NCI-H1436 (cell line): ENCODE measurements at places on chromosomes 13 and 19.
A peak's percentile ranks its signal among the peaks of the same experiment; 100 is the strongest.

- DNase-seq: no peak
Observed at GRCh38 chr13:49113526-49114286, 106.4 kb upstream of the MLNR start.

DNA sequence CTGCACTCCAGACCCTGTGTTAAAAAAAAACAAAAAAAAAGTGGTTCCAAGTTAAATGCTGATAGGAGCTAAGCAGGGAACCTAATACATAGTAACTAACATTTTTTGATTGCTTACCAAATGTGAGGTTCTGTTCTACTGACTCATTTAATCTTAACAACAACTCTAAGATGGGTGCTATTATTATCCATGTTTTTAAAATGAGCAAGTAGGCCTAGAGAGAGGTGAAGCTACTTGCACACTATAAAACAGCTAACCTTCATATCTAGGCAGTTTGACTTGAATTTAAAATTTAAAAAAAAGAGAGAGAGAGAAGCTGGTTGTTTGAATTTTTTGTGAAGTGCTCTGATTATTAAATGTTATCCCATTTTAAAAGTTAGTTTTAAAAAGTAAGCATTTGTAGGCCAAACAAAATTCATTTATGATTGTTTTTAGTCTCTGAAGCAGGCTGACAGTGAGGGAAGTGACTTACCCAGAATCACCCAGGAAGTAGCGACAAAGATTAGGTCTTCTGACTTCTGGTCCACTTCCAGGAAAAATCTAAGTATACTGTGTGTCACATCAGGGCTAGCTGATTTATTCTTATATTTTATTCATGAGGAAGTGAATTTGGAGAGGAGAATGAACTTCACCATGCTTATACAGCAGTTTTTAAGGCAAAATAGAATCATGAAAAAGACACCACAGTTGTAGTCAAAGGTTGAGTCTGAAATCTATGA is 2.4 kb downstream of the SIGLECL1 start:
- no peak for DNase-seq

GRCh38 chr13:99352351-99353245 is 45.4 kb upstream of the GPR183 start:
- DNase-seq: no peak

DNA sequence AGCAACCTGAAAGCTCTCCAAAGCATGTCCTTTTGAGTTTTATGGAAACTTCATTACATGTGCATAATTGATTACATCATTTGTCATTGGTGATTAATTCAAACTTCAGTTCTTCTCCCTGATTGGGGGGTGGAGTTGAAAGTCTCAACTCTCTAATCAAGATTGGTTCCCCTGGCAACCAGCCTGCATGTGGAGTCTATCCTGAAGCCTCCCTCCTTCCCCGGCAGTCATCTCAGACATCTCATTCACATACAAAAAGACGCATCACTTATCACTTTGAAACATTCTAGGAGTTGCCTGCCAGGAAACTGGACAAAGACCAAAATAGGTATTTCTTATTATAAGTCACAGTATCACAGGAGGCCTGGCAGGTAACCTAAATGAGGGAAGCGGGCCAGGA is 50.5 kb downstream of the TEX26 start:
- no peak for DNase-seq

GRCh38 chr19:14603990-14604387 is 21.1 kb downstream of the CLEC17A start:
- no peak for DNase-seq

DNA sequence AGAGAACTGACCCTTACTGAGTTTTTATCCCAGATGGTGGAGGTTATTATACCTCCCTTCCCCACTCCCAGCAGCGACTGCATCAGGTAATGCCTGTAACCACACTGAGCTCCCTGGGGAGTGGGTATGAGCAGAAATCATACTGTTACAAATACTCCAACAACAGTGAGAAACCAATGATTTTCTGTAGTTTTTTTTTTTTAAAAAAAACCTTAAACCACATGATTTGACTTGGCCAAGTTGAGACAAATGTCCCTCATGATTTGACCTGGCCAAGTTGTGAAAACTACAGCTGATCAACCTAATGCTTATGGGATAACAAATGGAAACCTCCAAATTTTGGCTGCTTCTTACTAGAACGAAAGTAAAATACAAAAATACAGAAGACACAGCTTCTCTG is 33.1 kb upstream of the SERP2 start:
- DNase-seq: no peak

GRCh38 chr13:51134763-51135365 is 23.8 kb upstream of the C13orf42 start:
- no peak for DNase-seq

- no peak for DNase-seq
Observed at GRCh38 chr13:113374511-113375175, 10.7 kb upstream of the GRTP1 start.

GRCh38 chr13:28636069-28636468 is 22.9 kb upstream of the POMP start:
- no peak for DNase-seq

- no peak for DNase-seq
Observed at GRCh38 chr13:26992951-26993719, 178.5 kb downstream of the USP12 start.

- peak; percentile 20 for DNase-seq
Observed at GRCh38 chr13:21673789-21674489, 3.1 kb downstream of the FGF9 start.

GRCh38 chr19:51772977-51773376 is 12.0 kb downstream of the FPR2 start:
- no peak for DNase-seq

DNA sequence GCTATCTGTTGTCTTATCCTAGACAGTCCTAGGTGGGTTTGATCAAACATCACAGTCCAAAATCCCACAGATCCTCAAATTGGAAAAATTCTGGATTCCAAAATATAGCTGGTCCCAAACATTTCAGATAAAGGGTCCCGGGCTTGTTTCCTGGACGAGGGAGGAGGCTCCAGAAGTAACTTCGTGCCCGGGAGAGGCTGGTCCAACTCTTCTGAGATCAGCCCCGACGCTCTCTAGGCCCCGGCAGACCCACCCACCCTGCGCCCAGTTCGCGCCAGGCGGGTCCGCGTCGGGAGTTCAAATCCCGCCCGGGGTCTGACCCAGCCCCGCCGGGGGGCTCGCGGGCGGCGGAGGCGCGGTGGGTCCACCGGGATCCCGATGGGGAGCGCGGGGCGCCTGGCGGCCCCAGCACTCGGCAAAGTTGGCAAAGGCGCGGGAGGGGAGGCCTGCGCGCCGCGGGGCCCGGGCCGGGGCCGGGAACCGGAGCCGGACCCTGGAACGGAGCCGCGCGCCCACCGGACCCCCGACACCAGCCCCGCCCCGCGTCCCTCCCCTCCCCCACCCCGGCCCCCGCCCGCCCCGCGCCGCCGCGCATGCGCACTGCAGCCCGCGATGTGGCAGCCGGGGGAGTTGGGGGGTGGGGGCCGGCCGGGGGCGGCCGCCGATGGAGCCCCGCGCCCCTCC is 513 bp downstream of the MIER2 start:
- no peak for DNase-seq

DNA sequence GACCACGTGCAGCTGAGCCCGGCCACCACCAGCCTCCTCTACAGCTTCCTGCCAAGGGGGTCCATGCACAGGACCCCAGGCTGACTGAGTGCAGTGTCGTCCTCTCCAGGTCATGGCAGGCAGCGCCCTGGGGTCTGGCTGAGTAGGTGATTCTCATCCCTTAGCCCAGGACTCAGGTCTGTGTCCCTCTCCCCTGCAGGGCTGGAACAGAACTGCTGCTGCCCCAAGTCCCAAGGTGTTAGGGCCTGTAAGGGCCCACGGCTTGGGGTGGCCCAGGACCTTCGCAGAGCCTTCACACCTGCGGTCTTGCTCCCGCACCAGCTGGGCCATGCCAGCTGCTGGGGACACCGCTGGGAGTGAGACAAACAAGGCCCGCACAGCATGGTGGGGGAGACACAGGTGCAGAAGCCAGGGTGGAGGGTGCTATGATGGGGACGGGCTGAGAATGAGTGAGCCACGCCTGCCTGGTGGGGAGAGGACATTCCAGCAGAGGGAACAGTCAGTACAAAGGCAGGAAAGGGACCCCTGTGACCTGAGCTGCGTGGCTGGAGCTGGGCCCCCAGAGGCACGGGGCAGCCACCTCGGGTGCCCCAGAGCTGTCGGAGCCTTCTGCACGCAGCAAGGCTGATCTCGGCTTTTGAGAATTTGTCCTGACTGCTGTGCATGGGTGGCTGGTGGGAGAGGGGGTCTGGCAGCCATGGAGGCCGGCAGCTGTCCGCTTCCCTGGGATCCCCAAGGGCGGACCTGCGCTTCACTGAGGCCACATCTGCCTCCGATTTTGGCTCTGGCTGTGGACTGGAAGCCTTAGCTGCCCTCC is 11.9 kb downstream of the PLEKHF1 start:
- DNase-seq: no peak

DNA sequence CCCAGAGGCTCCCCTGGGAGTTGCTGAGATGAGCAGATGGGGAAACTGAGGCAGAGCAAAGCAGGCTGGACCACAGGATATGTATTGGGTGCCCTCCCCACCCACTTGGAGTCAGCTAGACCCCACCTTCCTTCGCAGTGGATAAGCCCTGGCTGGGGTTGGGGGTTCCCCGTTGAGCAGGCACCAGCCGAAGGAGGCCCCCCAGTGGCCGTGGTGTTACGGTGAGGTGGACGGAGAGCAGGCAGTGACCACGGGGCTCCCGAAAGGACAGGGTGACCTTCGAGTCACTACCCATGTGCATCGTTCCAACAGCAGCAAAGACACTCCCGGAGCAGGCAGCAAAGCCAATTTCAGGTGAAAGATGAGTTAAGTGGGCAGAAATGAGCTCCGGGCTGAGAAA is 62.4 kb upstream of the ADGRE5 start:
- DNase-seq: no peak

DNA sequence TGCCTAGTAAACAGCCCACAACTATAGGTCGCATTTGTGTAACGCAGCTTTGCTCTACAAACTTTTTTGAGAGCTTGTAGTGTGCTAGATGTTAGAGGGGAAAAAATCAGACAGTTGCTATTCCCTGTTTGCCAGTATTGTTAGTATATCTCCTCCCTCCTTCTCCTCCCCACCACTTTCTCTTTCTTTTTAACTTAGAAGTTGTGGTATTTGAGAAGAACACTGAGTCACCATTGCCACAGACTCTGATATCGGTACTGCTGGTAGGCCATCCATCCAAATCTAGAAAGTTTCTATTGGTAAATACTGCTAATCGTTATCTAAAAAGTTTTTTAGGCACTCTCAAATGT is 666 bp downstream of the POMP start:
- DNase-seq: no peak

- peak; percentile 51 for DNase-seq
Observed at GRCh38 chr19:35977446-35978222, 17.4 kb upstream of the SDHAF1 start.

DNA sequence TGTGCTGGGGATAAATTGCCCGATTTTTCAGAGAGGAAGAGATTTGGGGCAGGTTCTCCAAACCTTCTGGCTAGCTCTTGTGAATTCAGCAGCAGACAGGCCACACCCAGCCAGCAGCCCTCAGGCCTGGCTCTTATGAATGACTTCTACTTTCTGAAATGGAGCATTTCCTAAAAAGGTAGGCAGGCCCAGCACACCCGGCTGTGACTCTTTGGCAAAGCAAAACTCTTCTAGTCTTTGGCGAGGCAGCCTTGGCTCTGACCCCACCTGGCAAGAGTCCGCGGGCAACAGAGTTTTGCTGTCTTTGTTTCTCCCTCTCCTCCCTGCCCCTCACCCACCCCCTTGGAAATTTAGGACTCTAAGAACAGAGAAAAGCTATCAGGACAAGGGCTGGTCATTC is 221.2 kb downstream of the ZNF536 start:
- no peak for DNase-seq

GRCh38 chr19:45187421-45188100 is 9.0 kb downstream of the BLOC1S3 start:
- peak; percentile 58 for DNase-seq

DNA sequence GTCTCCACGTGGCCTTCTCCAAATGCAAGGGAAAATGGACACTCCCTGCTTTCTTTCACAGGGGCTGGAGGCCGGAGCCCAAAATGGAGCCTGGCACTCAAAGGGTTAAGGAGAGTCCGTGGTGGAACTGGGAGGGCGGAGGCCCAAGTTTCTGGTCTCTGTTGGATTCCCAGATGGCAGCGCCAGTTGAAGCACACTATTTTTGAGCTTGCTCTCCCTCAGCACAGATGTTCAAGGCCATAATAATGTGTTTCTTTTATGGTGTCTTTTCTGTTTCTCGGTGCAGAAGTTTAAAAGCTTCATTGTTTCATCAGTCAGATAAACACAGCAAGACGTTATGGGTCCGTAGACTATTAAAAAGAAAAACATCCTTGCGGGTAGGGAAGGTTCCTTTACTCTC is 67.6 kb downstream of the TNFRSF19 start:
- no peak for DNase-seq

DNA sequence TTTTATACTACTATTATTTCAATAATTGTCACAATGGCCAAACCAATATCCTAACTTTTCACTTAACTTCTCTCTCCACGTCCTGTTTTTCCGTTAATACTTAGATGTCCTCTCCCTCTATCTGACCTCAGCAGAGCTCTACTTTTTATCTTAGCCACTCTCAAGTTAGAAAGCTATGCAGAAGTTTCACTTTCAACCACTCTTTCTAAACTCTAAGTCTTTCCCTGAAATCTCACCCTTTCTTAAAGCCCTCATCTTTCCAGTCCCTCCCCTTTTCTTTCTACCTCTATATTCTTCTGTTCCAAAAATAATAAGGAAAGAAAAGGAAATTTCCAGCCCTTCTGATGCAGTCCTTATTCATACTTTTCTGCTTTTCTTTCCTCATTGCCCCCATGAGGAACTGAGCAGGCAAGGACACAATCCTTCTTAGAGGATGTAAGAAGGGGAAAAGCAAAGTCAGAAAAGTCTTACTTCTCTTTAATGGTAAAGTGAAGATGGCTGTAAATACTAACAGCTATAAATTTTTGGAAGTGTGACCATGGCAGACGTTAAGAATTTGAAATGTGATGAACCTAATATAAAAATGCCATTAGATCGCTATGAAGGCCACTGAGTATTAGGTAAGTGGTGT is 23.0 kb downstream of the FAM216B start:
- no peak for DNase-seq

- no peak for DNase-seq
Observed at GRCh38 chr13:98685146-98685545, 67.3 kb downstream of the SLC15A1 start.

DNA sequence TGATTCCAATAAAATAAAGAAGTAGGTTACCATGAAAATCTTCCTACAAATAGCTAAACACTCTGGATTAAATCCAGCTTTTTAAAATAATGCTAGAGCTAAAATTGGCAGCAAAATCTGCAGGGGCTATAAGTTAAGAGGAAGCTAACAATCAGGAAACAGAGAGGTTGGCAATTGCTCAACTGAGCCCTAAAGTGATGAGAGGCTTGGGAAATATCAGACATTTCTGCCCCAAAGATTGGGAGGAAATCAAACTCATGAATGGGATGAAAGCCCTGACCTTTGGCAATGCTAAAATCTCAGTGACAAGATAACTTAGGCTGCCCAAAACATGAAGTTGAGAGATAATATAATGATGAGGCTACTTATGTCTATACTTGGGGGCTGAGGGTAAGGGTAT is 1437.9 kb downstream of the EFNB2 start:
- DNase-seq: no peak

DNA sequence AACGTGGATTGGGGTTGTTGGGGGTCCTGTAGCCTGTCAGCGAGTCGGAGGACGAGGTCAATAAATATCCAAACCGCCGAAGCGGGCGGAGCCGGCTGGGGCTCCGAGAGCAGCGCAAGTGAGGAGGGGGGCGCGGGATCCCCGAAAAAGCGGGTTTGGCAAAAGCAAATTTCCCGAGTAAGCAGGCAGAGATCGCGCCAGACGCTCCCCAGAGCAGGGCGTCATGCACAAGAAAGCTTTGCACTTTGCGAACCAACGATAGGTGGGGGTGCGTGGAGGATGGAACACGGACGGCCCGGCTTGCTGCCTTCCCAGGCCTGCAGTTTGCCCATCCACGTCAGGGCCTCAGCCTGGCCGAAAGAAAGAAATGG is 754 bp upstream of the SIX5 start:
- DNase-seq: no peak
